Stimulated activated CD8-positive, alpha-beta memory T cell treated with anti-CD3 and anti-CD28 coated beads, Interleukin-7, amount 100 ng/mL, for 1 hour (primary cell): ENCODE measurements at places on chromosomes 5 and 9.

GRCh38 chr9:130745210-130745800, 51.7 kb downstream of the EXOSC2 start:
- no peak for DNase-seq

DNA sequence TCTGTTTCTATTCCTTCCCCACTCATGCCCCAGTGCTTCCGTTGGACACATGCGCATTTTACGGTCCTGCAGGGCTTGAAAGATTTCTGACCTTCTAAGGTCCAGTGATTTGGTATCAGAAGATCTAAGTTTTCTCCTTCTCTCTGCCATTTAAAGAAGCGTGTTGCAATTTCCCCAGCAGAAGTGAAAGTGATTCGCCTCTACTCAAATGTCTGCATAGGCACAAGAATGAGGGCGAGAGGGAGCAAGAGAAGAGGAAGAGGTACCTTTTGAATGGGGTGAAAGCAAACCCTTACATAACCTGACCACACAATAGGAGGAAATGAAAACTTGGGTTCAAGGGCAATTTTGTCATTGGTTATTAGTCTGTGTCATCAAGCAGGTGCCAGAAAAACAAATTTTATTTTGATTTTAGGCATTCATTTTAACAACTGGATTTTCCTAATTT, 31.7 kb upstream of the NR3C1 start:
- DNase-seq = no peak

DNA sequence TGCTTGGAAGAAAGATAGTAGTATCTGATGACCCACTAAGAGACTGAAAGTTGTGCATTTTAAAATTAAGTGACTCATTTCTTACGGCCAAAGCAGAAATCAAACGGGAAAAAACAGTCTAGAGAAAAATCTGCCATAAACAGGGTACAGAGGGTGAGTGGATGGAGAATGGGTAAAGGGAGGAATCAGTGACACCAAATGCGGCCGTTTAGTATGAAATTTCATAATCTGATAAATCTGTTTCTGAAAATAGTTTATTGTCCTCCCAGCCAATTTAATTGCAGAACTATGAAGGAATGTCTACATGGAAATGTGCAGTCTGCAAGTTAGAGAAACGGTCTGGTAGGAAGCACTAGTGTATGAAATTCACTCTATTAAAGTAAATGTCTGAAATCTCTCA, 39.5 kb downstream of the ADAMTS12 start:
- no peak for DNase-seq

GRCh38 chr5:170252109-170252508, 19.3 kb downstream of the C5orf58 start:
- no peak for DNase-seq

DNA sequence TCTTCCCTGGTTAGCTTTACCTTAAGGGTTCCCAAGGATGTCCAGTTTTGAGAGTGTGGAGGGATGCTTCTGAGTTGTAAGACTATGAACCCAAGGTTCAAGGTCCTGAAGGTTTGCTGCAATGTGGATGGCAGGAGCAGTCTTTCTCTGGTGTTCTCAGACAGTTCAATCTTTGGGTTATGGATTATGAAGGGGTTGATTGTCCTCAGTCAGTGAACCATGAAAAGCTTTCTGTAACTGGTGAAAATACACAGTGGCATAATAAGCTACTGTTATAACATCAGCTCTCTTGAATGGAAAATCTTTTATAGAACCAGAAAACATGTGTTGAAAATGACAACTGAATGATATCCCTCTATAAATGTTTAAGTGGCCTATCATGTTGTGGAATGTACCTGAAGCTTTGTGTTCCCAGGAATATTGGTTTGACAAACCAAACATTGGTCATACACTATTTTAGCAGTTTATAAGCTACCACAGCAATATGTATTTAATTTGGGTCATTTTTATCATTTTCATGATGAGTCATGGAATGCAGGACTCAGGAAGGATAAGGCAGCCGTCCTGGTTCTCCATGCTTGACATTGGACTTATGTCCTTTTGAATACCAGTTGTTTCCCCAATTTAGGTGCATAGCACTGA, 1041.8 kb upstream of the ARRDC3 start:
- no peak for DNase-seq

DNA sequence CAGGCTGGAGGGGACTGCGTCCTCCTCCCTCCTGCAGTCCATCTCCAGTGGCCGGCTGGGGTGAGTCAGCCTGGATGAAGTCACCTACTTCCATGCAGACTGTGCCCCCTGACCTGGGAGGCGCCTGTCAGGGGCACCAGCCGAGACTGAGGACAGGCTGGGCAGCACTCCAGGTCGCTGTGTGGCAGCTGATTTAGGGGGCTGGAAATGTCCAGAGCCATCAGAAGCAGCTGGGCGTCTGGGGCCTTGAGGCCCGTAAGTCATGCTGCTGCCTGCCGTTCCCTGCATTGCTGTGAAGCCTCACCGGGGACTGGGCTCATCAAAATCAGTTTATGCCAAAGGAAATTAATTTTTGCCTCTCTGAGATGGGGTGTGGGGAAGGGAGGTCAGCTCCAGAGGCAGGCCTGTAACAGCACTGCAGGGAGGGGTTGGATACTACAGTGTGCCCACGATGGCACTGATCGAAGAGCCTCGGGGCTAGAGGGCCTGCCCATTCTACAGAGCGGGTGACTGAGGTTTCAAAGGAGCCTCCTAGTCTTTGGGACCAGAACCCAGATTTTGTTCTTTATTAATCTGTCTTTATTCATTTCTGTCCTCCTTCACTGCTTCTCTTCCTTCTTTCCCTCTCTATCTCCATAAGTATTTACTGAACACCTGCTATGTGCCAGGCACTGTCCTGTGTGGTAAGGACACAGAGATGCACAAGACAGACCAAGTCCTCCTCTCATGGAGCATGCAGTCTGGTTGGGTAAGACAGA, 70.4 kb upstream of the PSD2 start:
- no peak for DNase-seq

DNA sequence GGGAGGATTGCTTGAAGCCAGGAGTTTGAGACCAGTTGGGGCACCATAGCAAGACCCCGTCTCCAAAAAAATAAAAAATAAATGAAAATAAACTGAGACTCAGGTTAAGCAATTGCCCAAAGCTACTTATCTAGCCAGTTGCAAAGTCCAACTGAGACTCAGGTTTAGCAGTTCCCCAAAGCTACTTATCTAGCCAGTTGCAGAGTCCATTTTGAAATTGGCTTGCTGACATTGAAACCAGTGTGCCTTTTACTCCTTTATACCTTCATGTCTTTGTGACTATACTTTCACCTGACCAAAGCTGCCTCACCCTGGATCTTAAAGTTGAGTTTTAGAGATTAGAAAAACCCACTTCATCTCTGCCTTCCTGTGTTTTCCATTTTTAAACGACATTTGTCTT, 66.5 kb downstream of the GALNT10 start:
- DNase-seq = no peak

GRCh38 chr5:96741891-96742309, 65.8 kb downstream of the ERAP1 start:
- no peak for DNase-seq
